ENCODE measurements at places on chromosomes 11 and 22. TPM values are rescaled to one million over a fixed set of nuclear protein-coding genes. Genes with fewer than 3 reads are reported as not detected.
A peak's percentile ranks its signal among the peaks of the same experiment; 100 is the strongest.

The CCDC34 gene
- 5.5 TPM for total RNA-seq

GRCh38 chr11:65776196-65776595, 4.6 kb downstream of the AP5B1 start:
- no peak for DNase-seq

DNA sequence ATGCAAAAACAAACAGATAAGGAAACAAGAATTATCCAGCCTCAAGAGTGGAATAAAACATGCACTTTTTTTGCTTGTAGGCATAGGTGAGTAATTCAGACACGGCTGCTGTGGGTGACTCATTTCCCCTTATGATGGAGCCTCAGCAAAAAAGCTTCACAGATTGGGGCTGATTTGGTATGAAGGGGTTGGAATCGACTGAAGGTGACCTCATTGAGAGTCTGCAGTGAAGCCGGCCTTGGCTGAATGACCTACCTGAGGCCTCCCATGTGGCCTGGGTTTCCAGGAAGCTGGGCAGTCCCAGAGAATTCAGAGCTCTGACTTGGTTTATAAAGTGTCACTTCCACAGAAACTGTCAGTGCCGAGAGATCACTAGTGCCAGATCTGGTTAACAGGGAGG, 34.2 kb upstream of the VPREB1 start:
- DNase-seq, result peak; percentile 23

DNA sequence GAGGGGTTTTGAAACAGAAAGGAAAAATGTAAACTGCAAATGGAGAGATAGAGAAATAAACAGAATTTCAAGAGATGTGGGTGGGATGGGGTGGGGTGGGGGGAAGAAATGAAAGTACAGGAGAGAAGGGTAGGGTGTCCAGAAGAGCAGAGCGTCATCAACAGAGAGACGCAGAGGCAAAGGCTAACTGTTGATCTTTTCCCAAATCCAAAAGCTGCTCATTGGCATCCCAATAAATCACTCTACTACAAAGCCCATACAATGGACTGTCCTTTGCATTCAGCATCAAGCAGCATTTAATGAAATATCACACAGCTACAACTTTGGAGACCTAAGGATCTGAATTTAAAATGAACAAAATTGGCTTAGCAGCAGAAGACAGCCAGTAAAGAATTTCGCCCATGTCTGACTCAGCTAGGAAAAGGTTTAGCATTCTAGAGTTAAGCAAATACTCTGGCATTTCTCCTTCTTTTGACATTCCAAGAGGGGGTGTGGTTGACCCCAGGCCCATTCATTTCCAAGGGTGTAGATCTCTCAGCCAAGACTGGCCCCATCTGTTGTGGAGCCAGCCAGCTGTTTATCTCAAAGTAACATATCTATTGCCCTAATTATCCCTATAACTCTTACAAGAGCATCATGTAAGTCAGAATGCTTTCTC, 1.5 kb downstream of the RAB30 start:
- DNase-seq, result no peak

GRCh38 chr22:45291931-45292290, 7.2 kb downstream of the UPK3A start:
- DNase-seq, result no peak

DNA sequence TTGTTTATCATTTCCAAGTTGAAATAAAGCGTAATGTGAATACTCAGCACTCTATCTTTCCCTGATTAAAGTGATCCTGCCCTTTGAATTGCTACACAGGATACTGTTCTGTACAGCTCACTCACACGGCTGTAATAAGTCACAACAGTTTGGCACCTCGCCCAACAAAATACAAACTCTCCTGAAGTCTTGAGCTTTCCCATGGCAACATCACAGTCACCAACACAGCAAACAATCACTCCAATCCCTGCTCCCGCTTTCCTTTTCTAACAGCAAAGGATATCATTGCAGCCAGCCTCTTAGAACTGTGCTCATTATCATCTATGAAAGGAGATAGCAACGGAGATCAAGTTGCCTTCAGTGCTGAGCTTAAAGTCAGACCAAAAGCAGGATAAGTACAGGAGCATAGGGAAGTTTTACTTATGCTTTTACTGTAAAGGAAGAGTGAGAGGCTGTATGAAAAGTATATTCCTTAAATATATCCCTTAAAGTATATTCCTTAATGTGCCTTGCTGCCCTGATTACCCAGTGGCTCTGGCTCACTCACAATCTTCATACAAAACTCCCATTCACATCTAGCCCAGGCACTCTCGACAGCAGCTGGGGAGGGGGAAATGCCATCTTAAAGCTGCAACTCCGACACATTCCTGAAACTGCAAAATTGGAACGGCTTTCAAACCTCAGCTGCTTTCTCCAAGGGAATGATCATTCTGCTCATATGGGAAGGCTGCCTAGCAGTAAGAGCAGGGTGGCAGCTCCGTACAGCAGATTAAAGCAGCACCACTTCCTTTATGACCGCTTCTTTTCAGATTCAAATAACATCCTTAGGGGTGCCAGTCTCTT, 35.8 kb downstream of the MAML2 start:
- DNase-seq, result no peak

DNA sequence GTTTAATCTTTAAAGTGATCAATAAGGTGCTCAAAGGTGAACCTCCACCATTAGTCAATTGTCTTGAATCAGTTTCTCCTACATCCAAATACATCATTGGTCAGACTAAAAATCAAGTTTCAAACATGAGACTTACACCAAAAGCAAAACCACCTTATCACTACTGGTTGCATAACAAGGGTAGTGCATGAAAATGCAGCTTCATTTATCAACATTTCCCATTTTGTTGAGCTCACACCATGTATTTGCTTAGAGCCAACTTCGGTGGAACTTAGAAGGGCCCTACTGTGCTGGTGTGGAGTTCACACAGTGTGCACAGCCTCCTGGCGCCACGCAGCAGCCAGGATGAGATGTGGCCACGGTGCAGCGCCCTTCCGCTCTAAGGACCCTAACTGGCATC, 23.1 kb upstream of the PHLDA2 start:
- no peak for DNase-seq

All from activated T-cell treated with anti-CD3 and anti-CD28 coated beads, Interleukin-2, amount 50 U/mL, for 4 hours (primary cell).